Activated naive CD4-positive, alpha-beta T cell treated with anti-CD3 and anti-CD28 coated beads, Interleukin-2, amount 50 U/mL, for 72 hours (primary cell): ENCODE measurements at places on chromosomes 1 and 21.

DNA sequence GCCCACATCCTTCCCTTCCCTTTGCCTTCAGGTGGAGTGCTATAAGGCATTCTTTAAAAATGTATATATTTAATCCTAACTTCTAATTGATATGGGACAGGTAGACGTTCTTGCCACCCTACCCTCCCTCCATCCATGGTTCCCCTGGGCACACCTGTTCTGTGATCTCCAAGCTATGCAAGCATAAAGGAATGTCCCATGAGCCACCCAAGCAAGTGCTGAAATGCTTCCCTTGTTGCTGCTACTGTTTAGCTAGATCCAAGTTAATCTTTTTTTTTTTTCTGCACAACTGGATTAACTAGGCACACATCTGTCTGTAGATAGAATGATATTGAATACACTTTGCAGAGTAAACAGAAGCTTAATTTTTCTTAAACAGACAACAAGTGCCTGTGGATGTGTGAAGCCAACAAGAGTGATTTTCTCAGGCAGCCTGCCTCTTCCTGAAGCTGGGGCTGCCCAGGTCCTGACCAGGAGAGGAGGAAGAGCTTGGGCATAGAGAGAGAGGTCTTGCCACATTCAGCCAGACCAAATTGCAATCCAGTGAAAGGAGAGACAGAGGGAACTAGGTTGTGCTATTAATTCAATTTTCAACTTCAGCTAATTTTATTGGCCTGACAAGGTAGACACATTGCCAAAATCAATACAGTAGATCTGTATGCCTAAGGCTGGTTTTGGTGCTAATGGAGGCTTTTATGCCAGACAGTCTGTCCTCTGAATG, 28.2 kb upstream of the ATP1B1 start:
- no peak for DNase-seq

DNA sequence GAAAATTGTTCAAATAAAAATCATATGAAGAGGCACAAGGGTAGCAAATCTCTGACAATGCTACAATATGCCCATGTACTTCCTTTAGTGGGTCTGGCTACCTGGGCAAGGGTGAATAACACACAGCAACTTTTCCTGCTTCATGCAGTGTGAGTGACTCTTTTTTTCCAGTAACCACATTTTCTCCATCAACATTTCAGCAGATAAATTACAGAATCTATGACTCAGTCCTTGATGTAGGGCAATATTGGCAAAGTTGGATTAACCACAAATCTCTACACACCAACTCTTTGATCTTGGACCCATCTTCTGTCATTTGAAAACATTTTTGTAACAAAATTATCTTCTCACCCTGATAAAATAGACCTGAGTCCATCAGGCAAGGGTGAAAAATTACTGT, 31.7 kb downstream of the ERICH3 start:
- DNase-seq = no peak

GRCh38 chr1:27795601-27796000, 22.6 kb downstream of the STX12 start:
- DNase-seq = no peak

GRCh38 chr1:162285149-162285561, 91.5 kb downstream of the SPATA46 start:
- no peak for DNase-seq

DNA sequence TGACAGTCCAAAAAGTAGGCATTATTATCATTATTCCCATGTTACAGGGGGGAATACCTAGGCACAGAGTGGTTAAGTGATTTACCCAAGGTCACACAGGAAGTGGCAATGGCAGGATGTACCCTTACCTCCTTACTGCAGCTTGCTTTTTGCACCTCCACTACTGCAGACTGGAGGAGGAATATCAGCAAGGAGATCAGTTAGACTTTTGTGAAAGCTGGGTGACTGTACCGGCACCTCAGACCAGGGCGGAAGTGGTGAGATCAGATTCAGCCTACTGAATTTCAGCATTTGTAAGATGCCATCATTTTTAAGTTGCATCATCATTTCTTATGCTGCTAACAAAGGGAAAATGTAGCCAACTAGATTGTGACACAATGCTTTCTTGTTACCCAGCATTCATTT, 4.5 kb downstream of the ADARB1 start:
- peak; percentile 61 for DNase-seq

DNA sequence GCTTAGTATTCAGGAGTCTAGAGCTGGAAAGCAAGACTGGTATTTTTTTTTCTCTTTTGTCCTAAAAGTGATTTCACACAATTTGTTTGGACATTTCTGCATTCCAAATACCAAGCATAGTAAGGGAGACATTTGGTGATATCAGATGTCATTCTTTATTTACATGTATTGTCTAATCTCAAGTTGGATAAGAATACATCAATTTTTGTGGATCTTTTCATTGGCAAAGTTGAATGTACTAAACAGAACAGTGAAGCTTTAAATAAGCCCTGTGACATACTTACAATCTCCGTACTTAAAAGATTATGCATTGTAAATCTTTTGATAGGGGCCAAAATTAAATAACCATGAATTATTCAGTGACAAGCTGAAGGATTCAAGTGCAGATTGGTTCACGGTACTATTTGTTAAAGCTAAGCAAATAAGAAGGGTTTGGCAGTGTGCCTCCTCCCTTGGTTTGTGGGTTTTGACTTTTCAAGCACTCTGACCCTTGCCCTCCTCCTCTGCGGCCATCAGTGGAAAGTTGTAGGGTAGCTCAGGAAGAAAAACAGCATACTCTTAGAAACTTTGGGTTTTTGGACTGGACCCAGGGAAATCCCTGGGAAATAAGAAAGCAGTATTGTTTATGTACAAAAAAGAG, 663.7 kb downstream of the ADGRL2 start:
- DNase-seq = no peak

DNA sequence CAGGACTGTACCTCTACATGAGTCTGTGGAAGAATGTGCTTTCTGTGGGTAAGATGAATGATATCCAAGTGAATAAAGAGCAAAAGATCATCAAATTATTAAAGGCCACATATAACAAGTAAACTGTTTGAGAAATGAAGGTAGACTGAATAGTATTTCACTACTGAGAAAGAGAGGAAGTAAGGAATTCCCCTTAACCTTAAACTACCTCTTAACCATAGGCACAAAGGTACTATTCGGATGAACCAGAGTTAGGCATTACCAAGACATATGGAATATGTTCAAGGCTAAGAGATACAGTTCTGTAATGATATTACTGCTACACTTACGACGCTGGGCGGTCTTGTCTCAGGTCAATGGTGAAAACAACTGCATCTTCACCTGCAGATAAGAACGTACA, 25.5 kb downstream of the DCAF8 start:
- DNase-seq = no peak

DNA sequence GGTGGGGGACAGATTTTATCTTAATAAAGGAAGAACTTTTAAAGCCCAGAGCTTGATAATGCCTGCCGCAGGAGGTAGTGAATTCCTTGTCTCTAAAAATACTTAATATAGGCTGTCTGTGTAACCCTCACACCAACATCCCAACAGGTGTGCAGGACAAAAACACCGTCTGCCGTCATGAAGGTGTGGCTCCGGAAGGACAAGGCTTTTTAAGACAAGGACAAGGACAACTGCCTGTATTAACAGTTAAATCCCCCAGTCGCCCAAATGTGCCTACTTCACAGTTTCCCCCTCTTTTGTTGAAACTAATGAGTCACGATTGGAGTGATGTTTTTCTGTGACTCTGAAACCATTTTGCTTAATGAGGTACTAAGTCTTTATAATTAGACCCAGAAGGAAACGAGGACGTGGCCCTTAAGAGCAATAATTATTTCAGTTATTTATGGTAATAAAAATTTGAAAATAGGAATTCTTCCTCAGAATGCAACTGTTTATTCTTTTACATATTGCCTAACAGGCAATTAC, 27.3 kb upstream of the SPATA6 start:
- DNase-seq = no peak

DNA sequence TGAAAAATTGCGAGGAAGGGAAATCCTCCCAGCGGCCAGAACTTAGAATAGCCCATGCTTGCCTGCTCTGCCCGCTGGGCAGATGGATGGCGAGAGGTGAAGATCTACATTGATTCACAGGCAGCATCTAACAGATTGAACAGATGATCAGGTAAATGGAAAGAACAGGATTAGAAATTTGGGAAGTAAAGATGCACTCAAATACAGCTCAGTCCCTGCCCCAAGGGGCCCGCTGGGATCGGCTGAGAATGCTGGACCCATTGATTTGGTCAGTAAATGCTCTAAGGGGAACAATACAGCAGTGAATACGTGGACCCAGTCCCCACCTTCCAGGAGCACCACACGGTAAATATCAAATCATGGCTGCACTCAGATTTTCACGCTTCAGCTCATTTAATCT, 248.2 kb downstream of the MATN1 start:
- no peak for DNase-seq

- no peak for DNase-seq
These were observed 185.9 kb upstream of the EDN2 start for GRCh38 chr1:41670217-41670957.

GRCh38 chr1:91872559-91873081, 13.3 kb downstream of the TGFBR3 start:
- DNase-seq = peak; percentile 82

DNA sequence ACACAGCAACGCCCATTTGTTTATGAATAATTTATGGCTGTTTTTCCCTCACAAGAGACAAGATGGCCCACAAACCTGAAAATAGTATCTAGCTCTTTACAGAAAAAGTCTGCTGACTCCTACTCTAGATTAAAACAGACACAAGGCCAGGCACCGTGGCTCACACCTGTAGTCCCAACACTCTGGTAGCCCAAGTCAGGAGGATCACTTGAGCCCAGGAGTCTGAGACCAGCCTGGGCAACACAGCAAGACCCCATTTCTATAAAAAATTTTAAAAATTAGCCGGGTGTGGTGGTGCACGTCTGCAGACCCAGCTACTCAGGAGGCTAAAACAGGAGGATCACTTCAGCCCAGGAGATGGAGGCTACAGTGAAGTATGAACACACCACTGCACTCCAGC, 34.6 kb downstream of the LUZP1 start:
- no peak for DNase-seq

DNA sequence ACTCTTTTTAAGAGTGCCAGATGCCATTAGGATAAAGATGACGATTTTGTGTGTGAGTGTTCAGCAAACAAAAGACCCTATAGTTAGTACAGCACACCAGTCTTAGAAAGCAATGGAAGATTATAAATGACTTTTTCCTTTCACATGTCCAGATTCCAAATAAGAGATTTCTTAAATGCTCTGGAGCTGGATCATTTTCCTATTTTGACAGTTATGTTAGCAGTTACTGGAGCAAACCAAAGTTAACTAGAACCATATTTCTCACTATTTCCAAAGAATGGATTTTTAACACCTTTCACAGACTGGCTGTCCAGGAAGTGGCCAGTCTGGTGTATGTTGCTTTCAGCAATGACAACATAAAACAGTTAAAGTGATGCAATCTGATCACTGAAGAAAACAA, 905.8 kb upstream of the ADGRL2 start:
- no peak for DNase-seq

DNA sequence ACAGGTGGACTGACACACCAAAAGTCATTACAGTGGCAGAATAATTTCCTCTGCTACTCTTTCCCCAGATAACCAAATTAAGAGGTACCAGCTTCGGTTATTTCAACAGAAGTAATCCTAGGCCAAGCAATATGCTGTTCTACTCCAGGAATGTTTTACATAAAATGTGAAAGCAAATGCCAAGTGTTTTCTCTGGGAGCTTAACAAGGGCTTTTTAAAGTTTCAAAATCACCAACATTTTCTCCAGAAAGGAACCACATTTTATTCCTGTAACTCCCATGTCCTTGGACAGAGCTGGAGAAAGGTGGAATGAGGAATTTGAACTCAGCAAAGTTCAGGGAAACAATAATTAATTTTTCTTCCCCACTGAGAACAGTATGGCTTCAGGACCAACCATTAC, 27.2 kb downstream of the CNN3 start:
- DNase-seq = no peak

- no peak for DNase-seq
These were observed 57.8 kb upstream of the FASLG start for GRCh38 chr1:172601046-172601630.

DNA sequence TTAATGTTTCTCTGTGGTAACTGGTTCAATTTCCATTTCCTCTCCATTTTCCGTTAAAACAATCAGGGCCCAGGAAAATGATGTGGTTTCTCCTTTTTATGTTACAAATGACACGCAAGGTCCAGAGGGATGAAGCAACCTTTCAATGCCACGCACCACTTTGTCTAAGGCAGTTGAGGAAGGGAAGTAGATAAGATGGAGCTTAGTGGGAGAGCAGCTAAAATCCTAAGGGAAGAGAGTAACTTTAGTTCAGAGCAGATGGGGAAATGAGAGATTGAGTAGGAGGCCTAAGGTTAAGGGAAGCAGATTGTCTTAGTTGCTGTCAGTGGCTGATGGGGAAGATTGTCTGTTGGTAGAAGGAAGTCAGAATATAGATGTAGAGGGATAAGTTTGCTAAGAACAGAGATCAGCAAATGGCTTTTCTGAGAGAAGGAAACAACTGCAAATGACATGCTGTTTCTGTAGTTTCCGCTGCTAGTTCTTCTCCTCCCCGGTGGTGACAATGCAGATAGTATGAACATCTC, 660 bp downstream of the CD1C start:
- DNase-seq = no peak

DNA sequence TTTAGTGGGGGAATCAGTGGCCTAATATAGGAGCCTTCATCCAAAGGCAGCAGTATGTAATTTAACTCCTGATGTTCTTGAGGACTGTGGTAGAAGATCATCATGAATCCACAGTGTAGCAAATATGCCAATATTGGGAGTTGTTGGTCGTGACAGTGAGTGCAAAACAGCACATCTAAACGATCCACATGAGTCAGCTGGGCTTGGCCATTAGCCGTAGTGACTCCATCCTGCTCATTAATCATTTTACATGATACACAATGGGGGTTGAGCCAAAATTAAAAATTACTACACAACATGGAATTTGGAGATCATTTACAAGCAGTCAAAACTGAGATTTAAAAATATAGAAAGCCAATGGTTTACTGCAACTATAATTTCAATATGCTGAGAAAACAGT, 653.9 kb upstream of the CAMK1G start:
- no peak for DNase-seq

DNA sequence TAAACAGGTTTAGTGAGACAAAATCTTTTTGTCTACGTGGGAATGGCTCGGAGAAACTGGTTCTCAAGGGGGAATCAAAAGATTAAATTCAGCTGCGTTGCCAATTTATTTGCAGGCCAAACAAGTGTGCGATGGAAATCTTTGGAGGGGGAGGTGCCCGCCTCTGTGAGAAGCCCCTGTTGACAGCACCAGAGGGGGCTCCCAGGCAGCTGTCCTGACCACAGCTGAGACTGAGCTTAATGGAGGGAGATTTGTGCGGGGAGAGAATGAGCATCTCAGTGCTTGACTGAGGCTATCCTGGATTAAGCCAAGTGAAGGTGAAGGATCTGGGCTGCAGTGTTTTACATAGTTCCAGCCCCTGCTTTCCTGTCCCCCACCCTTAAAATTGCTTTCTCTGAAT, 169.7 kb downstream of the ATG4C start:
- DNase-seq = no peak

DNA sequence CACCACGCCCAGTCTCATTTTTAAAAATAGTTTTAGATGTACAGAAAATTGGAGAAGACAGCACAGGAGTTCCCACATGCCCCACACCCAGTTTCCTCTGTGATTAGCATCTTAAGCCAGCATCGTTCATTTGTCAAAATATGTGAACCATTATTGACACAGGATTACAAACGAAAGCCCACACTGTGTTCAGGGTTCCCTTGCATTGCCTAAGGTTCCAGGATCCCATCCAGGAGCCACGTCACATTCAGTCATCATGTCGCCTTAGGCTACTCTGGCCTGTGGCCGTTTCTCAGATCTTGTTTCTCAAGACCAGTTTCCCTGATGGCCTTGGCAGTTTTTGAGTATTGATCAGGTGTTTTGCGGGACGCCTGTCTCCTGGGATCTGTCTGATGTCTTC, 34.7 kb upstream of the TNFRSF1B start:
- no peak for DNase-seq

GRCh38 chr1:192448026-192448578, 127.5 kb upstream of the RGS1 start:
- DNase-seq = no peak
